ENCODE measurements at places on chromosomes 11 and 22.

GRCh38 chr11:60971520-60971919 is at the start of gene CD6:
TSS of gene CD6 (plus strand) at chr11:60971680. CDS start at chr11:60971866, 186 bp downstream.
- DNase-seq, result no peak

DNA sequence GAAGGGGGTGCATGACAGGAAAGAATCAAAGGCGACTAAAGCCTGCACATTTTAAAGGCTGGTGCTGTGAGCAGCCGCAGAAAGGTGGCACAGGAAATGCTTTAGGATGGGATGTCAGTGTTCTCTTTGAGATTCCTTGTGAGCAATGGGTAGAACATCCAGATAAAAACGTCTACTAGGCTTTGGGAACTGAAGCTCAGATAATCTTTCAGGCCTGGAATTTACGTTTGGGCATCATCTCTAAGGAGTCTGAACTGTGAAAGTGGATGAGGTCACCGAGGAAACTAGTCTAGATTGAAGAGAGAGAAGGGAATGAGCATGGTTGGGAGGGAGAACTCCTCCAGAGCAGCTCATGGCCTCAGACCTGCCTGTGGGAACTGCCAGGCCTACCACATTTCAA is 65.7 kb downstream of the FLI1 start:
- no peak for DNase-seq

GRCh38 chr22:20087319-20088262 is 7.5 kb downstream of the DGCR8 start:
- DNase-seq, result no peak

DNA sequence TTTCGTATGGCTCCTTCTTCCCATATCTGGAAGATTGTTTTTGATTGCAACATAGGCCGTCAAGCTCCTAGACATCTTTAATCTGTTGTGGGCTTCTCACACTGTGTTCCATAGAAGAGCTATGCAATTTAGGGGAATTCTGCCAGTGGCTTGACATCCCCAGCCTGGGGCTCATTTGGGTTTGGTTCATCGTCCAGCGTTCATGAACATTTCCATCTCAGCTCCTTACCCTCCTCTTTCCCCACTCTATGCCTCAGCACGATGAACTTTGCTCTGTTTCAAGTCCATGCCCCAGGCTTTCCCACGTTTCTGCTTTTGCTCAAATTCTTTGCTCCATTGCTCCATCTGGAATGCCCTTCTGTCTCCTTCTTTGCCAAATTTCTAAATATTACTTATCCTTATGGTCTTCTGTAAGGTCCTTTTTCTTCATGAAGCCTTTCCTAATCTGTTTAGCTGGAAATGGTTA is 26.1 kb upstream of the CLMP start:
- no peak for DNase-seq

GRCh38 chr11:57638811-57639320 is 10.8 kb downstream of the YPEL4 start:
- DNase-seq, result no peak

DNA sequence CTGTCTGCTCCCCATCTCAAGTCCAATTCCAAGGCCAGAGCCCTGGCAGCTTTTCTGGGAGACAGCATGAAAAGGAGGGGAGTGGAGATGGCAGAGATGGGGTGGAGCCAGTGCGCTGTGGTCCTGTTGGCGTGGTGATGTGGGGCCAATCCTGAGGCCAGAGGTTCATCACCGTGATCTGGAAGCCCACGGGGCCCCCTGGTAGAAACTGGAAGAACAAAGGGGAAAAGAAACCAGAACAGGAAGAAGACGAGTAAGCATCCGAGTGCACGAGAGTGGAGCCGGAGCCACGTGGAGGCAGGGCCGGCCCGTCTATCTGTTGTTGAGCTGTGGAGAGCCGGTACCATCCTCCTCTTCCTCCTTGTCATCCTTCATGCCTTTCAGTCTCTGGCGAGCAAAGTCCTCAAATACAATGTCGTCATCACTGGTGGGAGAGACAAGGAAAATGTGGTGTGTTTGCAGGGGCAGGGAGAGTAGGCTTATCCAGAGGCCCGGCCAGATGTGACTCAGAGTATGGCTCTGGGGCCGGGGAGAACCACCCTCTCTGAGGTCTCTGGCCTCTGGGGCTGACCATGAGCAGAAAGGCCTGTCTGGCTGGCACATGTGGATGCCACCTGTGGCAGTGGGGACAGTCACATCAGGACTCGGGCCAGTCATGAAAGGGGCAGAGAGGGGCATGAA is 25.4 kb downstream of the TPBGL start:
- DNase-seq, result no peak

GRCh38 chr11:27217948-27218420 is 145.0 kb downstream of the CCDC34 start:
- DNase-seq, result peak; percentile 87

GRCh38 chr11:33291004-33291777 is 34.0 kb downstream of the HIPK3 start:
- no peak for DNase-seq

Data from AG09309 (cell line).